Activated naive CD4-positive, alpha-beta T cell (primary cell): ENCODE measurements at places on chromosomes 3 and 15.

- DNase-seq = no peak
Measured at GRCh38 chr15:60119101-60119500, 115.0 kb downstream of the FOXB1 start.

DNA sequence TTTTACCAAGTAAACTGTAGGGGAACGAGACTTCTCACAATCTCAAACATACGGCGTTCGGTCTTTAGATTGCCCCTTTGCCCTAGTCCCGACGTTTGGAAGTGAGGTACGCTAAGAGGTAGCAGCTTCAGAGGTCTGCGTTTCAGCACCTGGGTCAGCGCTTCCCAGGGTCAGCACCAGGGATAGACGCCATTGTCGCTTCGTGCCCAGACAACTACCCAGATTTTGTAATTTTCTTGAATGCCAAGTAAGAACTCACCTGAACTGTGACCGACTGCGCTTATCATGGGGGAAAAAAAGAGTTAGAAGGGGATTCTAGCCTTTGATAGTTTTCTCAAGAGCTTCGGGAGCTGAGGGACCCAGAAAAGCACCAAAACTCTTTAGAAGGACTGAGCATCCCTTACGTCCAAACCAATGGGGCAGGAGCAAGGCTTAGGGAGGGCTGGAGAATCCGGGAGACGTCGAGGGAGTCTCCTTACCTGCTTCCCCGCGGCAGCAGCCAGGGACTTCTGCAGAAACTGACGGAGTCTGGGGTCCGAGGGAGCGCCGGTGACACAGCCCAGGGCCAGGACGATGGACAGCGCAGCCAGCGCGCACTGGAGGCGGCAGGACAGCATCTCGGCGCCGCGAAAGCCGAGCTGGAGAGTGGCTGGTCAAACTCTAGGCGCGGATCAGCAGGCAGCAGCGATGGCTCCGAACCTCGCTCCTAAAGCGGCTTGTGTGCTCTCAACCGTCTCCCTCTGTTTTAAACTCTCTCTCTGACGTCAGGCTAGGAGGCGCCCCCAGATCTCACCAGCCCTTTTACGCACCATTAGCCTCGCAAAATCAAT lies at the start of gene SST:
TSS of gene SST (minus strand) at position 720 of the 830 bp plus-strand sequence. CDS start at position 617, 103 bp downstream.
- no peak for DNase-seq

GRCh38 chr15:55708720-55709119 lies 34.2 kb downstream of the PRTG start:
- DNase-seq = no peak

- no peak for DNase-seq
Measured at GRCh38 chr3:141285570-141285969, 53.9 kb downstream of the PXYLP1 start.

- no peak for DNase-seq
Measured at GRCh38 chr3:28860307-28860706, 420.6 kb upstream of the RBMS3 start.
